SIG-M5 (cell line): ENCODE measurements at places on chromosomes 16 and 17.
A peak's percentile ranks its signal among the peaks of the same experiment; 100 is the strongest.

DNA sequence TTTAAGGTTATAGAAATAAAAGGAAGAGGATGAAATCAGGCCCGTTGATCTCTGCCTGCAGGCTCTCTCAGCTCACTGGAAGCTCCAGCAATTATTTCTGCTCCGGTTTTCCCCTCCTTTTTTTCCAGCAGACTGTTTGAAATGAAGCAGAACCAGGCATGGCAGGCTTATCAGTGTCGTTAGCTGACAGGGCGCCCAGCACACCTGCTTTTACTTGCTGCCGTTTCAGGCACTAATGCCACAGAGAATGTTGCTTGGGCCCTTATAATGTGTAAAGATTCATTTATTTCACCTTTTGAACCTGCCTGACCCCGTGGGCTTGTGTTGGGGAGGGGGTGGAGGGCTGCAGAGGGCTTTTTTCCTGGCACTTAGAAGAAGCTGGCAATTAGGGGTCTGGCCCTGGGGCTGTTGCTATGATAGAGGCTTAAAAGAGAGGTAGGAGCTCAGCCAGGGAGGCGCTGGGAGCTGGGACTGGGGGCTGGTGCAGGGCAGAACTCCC is 108.1 kb downstream of the IRX3 start:
- no peak for DNase-seq

GRCh38 chr16:57186872-57187854 is 1.0 kb downstream of the RSPRY1 start:
- no peak for DNase-seq

- DNase-seq = no peak
These were observed 83.1 kb upstream of the DNAH9 start for GRCh38 chr17:11514981-11515680.

GRCh38 chr16:14445937-14446715 is 183.9 kb downstream of the PARN start:
- no peak for DNase-seq

GRCh38 chr16:89993971-89994370 is 25.3 kb downstream of the DBNDD1 start:
- no peak for DNase-seq

GRCh38 chr17:55663400-55663799 is 59.3 kb downstream of the TMEM100 start:
- DNase-seq = no peak

DNA sequence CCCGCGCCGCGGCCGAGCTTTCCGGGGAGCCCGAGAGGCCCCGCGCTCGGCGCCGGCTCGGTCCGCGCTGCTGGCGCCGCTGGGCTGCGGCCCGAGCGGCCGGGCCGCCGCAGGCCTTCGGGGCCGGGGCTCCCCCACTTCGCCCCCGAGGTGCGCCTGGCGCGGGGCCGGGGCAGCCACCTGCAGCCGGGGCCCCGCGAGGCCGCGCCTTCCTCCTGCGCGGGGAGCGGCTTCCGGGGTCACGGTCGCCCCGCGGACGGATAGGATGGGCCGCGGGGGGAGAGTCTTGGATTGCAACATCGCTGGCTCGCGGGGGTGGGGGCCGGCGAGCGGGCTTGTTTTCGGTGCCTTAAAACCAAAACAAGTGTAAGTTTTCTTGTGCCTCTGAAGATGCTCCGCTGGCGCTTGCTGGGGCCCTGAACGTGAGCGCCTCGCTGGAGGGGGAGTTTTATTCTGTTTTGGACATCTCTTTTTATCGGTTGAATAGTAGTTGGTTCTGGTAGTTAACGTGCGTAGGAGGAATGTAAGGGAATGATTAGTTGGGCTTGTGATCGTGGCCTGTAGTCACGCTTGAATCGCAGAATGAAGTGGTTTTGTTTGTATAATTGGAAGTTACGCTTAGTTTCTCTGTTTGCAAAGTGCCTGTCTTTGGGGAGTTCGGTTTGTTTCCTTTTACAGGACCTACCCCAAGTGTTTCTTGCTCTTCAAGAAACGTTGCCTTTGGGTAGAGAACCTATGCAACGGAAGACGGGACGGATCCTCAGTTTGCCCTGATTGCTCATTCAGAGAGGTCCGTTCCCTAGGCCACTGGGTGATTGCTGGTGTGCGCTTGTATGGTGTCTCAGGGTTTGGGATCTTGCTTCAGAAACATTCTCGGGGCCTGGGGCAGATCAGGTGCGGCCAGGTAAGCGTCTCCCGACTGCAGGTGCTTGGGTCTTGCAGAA is 724 bp downstream of the UBE2I start:
- no peak for DNase-seq

DNA sequence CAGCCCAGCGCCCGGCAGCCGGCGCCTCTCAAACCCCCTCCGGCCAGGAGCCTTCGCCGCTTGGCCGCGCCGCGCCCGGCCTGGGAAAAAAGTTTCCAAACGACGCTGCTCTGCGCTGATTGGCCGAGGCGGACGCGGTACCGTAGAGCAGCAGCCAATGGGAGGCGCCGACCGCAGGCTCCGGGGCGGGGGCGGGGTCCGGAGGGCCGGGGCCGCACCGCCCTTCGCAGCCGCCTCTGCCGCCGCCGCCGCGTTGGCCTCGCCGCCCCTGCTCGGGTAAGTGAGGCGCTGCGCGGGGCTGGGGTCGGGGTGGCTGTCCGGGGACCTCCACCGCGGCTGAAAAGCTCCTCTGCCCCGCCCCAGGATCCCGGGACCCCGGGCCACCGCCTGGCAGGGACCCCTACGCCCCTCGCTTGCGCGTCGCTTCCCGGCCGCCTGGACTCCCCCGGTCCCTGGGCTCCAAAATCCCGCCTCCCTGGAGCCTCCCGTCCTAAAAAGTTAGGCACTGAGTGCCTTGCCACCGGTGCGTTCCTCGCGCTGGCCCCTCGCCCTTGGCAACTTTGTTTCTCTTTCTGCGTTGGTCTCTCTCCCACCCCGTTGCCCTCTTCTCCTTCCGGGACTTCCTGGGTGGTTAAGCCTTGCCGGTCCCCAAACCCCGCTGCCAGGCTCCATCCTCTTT is at the start of gene NDE1:
TSS of gene NDE1 (plus strand) at position 227 of the 679 bp plus-strand sequence. CDS start 14,534 bp downstream, outside the sequence.
- DNase-seq = no peak

- no peak for DNase-seq
These were observed 18.7 kb upstream of the OR3A1 start for GRCh38 chr17:3316836-3317235.

DNA sequence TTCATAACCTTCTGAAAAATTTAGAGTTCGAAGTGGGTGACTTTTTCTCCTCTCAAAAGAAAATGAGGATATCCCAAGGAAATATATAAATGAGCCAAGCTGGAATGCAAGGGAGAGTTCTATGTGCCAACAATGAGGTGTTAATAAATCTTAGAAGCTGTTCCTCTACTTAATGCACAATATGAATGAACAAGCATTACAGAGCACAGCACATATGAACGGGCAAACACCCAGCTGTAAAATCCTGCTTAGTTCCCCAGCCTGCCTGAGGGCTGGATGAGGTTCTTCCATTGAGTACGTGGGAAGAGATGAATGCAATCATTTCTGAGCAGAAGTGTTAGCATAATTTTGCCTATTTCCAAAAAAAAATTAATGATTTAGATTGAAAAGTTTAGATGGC is 58.1 kb downstream of the WDR59 start:
- no peak for DNase-seq

DNA sequence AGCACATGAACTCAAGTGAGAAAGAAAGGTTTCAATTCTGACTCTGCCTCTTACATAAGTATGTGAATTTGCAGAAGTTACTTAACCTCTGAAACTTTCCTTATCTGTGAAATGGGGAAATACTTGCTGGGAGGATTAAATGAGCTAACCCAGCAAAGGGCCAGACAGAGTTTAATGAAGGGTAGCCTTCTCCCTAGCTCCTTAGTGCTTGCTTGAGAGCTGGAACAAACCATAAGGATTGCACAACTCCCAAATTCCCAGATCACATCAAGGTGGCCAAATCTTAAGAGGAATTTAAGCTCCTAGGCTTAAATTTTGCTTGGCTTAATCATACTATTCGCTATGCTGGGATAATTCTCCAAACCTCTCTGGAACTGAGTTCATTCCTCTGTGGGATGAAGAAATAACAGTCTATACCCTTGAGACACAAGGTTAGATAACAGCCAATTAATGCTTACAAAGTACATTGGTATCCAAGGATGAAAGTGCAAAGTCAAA is 11.8 kb upstream of the WSB1 start:
- DNase-seq = peak; percentile 67

DNA sequence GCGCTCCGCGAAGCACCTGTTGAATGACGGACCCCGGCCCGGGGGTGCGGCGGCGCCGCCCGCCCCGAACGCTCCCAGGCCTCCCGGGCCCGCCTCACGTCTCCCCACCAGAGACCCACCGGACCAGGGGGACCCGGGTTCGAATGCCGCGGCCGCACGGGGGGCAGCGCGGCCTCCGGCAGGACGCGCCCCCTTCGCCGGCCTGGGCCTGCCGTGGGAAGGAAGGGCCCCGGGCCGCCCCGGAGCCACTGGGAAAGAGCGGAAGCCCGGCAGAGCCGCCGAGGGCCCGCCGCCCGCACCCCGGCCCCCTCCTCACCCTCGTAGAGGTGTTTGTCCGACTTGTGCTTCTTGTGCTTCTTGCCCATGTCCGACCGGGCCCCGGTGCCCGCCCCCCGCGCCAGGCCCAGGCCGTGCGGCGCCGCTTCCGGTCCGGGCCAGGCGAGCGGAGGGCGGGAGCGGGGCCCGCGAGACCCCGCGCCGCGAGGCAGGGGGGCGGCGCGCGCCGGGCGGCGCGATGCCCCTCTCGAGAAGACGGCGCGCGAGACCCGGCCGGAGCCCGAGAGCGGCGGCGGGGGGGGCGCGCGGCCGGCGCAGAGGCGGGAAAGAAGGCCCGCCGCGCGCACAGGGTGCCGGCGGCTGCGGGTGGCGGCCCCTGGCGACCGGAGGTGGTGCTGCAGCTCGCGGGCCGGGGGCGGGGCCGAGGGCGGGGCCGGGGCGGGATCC is at the start of gene BRD7:
TSS of gene BRD7 (minus strand) at position 579 of the 723 bp plus-strand sequence. CDS start at position 365, 214 bp downstream.
- no peak for DNase-seq

GRCh38 chr16:50603206-50604064 is 55.2 kb downstream of the NKD1 start:
- DNase-seq = no peak

- DNase-seq = no peak
These were observed 23.8 kb upstream of the KCNJ12 start for GRCh38 chr17:21352221-21352980.

- no peak for DNase-seq
These were observed 24.3 kb upstream of the RNPS1 start for GRCh38 chr16:2292221-2292620.

DNA sequence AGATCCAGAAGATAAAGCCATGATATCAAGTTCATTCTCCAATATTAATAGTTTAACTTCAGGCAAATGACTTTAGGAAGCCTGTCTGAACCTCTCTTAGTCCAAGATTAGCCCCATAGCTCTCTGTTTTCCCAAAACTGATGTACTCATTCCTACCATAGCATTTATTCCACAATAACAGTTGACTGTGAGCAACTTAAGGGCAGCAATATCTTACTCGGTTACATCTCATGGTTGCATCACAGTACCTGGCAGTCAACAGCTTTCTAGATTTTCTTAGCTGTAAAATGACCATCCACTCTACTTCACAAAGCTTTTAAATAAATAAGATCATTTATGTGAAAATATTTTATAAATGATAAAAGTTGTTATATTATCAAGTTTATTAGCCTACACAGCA is 58.2 kb upstream of the STAC2 start:
- DNase-seq = no peak

- DNase-seq = no peak
These were observed 390.6 kb upstream of the ERCC4 start for GRCh38 chr16:13529193-13529982.

DNA sequence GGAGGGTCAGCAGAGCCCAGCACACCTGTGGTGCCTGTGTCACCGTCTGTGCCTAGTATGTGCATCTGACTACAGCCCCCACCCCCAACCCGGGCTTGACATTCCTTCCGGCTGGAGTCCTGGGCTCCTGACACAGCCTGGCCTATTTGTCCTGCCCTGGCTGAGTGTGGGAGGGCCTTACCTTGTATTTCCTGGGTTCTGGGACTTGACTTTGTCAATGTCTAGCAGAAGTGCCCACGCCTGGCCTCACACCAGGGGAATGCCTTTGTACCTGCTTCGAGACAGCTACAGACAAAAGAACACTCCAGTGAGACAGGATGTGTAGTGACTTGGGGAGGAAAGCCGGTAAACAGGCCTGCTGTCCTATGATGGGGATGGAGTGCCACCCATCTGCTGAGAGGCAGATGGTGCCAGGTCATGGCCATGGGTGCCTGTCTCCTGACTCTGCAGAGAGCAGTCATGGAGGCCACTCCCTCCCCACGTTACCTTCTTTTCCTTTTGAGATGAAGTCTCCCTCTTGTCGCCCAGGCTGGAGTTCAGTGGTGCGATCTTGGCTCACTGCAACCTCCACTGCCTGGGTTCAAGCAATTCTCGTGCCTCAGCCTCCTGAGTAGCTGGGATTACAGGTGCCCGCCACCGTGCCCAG is 42.8 kb downstream of the TNFRSF13B start:
- DNase-seq = no peak

DNA sequence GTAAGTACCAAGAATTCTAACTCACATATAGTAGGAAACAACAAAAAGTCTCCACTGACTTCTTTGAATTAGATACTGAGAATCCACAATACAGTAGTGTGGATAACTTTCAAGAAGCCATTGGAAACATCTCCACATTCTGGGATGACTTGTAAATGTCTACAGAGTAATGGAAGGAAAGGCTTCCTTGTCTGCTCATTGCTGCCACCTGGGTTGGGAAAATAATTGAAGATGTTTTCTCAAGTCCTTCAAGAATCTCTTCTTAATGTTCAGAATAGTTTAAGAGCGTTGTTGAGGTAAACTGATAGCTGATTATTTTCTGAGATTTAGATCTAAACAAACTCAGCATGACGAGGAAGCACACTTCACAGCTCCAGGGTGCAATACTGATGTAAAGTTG is 14.0 kb downstream of the CPSF4L start:
- DNase-seq = no peak

- no peak for DNase-seq
These were observed 236.0 kb downstream of the IRF8 start for GRCh38 chr16:86134802-86135461.

- DNase-seq = no peak
These were observed 1.2 kb upstream of the OGFOD3 start for GRCh38 chr17:82419540-82419939.

- DNase-seq = no peak
These were observed 19.0 kb downstream of the MED24 start for GRCh38 chr17:40035162-40035559.

DNA sequence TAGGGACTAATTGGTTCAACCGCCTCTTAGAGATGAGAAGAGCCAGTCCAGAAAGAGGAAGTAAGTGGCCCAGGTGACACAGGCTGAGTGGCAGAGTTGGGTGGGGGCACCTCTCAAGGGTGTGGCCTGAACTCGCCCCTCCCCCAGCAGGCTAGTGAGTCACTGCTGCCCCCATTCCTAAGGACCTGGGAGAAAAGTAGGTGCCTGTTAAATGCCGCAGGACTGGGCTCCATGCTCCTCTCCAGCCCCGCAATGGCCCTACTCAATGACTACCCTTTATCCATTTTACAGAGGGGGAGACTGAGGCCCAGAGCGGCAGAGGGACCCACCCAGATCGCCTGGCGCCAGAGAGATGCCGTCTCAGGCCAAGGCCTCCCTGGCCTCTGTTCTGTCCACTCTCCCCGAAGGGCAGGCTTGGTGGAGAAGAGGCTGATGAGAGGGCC is 8.1 kb downstream of the TMEM235 start:
- DNase-seq = no peak

GRCh38 chr16:19888834-19889233 is 4.2 kb upstream of the GPRC5B start:
- no peak for DNase-seq

GRCh38 chr16:1613211-1613622 is 1.1 kb downstream of the CRAMP1 start:
- no peak for DNase-seq
